Calu3 (cell line): ENCODE measurements at places on chromosomes 4 and X.

DNA sequence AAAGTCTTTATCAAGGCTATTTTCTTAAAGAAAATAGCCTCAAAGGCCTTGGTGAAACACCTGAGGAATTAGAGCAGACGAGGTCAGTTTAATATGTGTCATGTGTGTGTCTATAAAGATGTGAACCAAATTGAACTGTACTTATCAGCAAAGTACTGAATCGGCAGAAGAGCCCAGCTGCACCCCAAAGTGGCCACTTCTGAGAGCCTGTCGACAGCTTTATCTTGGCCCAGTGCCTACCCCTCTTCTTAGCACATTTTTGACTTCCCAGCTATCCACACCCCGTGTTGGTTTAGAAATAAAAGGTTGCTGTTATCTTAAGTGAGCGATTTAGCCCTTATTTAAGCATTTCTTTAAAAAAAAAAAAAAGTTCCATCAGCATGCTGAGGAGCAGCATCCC, 329.7 kb downstream of the FBXW7 start:
- no peak for DNase-seq

DNA sequence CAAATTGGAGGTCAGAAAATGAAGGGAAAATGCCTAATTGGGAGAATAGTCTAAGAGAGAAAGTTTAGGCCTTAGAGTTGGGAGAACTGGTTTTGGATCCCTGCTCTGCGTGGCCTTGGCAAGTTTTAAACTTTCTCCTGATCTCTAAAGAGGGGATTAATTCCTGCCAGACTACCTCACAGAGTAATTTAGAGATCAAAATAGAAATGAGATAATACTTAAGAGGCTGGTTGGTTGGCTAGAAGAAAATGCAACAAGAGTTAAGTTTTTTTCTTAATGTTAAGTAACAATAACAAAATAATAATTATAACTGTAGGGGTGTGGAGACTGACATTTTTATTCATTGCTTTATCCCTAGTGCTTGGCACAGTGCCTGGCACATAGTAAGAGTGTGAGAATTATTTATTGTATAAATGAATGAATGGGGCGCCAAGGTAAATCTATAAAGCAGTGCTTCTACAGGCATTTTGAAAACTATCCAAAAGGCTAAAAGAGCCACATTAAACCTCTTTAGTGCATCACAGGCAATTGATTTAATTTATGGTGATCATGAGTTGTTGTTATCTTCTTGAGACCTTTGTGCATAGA, 160.5 kb downstream of the RASL11B start:
- DNase-seq, result no peak

DNA sequence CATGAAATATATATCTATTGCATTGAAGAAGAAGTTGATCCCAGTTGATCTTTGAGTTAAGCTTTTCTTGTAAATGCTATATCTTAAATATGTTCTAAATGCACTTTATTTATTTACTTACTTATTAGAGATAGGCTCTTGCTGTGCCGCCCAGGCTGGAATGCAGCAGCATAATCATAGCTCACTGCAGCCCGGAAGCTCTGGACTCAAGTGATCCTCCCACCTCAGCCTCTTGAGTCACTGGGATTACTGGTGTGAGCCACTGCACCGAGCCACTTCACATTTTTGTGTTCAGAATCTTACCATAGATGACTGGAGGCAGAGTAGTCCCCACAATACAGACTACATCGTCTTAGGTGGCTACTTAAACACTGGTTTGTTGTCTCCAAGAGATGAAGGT, 324.3 kb upstream of the SLIT2 start:
- DNase-seq, result no peak

DNA sequence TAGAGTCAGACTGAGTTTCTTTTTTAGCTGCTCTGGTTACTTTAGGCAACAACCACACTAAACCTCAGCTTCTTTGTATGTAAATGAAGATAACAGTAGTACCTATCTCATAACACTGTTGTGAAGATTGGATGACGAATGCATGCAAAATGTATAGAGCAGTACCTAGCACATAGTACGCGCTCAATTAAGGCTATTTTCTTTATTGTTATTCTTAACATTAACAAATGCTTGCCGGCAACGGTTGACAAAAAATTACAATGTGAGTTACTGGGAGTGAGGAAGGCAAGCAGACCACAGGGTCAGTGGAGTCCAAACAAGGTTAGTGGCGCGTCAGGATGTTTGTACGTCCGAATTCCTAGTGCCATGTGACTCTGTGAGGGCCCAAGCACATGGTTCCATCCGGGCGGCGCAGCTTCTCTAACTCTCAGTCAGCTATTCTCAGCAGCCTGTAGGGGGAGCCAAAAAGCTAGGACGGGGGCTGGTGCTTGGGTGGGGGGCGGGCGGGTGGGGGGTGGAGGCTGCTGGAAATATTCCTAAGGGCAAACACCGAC, 821 bp upstream of the NALF2 start:
- no peak for DNase-seq

GRCh38 chr4:73868206-73869129, 725 bp upstream of the CXCL1 start:
- DNase-seq, result no peak

DNA sequence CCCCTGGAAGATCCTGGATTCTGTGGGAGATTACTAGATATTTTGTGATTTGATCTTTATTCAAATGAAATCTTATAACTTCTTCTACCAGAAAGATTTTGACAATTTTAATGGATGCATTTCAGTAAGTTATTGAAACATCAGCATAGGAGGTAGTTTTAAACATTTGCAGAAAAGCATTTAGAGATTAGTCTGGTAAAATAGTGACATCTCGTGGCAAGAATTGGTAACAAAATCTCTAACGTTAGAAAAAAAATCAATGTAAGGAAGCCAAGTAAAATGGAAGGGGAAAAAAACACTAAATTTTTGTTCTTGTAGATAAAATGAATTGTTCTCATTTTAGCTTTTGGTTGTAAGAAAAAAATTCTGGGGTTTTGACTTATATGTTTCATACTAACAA, 73.3 kb downstream of the TASL start:
- DNase-seq, result no peak

- no peak for DNase-seq
Measured at GRCh38 chr4:10741961-10742699, 57.6 kb upstream of the CLNK start.

- no peak for DNase-seq
Measured at GRCh38 chr4:127055357-127055756, 577.4 kb upstream of the INTU start.

DNA sequence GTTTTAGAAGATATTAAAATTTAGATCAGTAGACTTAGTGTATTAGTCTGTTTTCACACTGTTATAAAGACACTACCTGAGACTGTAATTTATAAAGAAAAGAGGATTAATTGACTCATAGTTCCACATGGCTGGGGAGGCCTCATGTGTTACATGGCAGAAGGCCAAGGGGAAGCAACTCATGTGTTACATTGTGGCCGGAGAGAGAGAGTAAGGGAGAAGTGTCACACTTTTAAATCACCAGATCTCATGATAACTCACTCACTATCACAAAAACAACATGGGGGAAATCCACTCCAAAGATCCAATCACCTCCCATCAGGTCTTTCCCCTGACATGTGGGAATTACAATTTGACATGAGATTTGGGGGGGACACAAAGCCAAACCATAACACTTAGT, 1159.7 kb upstream of the PCDH7 start:
- DNase-seq, result no peak

- no peak for DNase-seq
Measured at GRCh38 chr4:8417071-8417614, 23.4 kb downstream of the ACOX3 start.

- no peak for DNase-seq
Measured at GRCh38 chrX:11010476-11010875, 100.7 kb upstream of the HCCS start.

DNA sequence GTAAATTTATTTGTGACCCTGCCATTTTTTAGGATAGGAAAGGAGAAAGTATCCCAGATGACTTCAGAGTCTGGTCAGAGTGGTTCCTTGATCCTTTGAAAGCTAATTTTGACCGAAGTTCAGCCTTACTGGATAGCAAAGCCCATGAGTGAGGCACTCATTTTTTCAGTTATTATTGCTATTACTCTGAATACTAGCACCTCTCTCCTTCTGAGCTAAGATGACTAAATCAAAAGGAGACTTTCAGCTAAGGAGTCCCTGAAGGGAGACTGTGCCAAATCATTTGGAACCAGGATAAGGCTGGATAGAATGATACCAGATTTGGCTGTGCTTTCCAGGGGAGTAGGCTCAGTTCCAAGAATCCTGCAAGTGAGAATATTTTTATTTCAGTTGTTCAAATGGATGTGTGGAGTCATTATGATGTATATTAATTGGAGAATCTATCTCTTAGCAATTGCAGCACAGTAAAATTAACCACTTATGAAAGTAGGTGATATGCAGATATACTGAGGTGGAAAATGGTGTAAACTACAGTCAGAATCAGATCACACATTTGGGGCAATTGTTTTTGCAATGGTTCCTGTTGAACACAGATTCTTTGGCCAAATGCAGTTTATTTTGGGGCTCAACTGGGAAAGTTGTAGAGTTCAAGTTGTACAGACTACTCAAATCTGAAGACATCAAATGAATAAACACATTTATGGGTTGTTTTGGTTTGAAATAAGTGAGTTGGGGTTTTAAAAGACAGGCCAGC, 1.2 kb downstream of the P2RY10 start:
- no peak for DNase-seq

DNA sequence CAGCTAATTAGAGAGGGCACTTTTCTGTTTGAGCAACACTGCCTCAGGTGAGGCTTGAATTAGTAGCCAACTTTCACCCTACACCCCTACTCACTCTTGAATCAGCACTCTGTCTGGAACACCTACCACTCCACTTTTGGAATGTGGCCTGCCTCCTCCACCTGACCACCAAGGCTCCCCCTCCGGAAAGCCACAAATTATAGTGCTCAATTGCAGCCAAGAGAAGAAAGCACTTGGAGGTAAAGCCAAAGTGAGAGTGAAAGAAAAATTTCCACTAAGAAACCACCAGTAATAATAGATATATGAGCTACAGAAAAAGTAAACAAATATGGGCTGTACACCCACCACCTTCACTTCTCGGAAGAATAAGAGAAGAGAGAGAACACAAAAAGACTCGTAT, 41.1 kb downstream of the PPP3CA start:
- DNase-seq, result no peak

- no peak for DNase-seq
Measured at GRCh38 chr4:128527351-128527750, 239.7 kb upstream of the PGRMC2 start.

DNA sequence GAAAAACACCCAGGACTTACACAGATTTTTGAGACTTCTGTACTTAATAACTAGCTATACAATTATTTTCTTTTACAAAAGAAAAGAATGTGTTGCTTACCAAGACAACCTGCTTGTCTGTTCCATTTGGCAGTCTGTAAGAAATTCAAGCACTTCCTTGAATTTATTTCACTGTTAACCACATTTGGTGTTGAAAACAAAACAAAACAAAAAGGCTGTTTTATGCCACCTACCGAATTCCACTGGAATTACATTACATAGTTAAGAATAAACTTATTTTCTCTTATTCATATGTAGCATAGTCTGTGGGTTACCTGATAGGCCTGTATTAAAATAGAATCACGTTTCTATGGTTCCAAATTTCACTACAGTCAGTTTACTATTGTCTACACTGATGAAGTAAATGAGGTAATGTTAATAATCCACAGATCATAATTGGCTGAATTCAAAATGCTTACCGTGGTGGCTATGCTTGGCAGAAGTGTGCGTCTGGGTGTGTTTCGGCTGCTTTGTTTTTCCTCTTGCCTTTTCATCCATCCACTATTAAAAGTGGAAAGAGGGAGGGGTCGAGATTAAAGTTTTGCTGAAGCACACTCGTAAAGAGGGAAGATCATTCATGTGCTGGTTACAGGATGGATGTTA, at the start of gene TLR1:
TLR1 (minus strand) TSS at position 138 of the 642 bp plus-strand sequence. CDS start 5,960 bp downstream, outside the sequence.
- no peak for DNase-seq

- no peak for DNase-seq
Measured at GRCh38 chrX:13552892-13553291, 16.5 kb upstream of the EGFL6 start.

DNA sequence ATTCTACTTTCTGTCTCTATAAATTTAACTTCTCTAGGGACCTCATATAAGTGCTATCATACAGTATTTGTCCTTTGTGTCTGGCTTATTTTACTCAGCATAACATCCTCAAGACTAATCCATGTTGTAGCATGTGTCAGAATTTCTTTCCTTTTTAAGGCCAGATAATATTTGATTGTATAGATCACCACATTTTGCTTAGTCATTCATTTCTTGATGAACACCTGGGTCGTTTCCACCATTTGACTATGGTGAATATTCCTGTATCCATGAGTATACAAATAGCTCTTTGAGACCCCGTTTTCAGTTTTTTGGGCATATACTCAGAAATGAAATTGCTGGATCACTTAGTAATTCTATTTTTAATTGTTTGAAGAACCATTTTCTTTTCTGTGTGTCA, 12.0 kb downstream of the CNGA2 start:
- no peak for DNase-seq

DNA sequence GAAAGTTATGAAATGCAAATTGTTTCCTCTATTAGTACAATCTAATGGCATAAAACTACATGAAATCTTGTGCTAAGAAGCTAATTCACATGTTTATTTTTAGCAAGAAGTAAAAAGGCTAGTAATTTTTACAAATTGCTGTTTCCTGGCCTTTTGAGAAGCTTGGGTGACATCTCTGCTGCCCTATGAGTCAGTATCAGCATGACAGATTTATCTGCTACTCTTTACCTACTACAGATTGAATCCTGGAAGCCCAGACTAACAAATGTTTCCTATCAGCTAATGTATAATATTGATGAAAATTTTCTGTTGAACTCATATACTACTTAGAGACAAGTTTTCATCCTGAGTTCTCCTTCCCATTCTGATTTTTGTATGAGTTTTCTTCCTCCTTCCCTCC, 232.4 kb downstream of the DCTD start:
- DNase-seq, result no peak

DNA sequence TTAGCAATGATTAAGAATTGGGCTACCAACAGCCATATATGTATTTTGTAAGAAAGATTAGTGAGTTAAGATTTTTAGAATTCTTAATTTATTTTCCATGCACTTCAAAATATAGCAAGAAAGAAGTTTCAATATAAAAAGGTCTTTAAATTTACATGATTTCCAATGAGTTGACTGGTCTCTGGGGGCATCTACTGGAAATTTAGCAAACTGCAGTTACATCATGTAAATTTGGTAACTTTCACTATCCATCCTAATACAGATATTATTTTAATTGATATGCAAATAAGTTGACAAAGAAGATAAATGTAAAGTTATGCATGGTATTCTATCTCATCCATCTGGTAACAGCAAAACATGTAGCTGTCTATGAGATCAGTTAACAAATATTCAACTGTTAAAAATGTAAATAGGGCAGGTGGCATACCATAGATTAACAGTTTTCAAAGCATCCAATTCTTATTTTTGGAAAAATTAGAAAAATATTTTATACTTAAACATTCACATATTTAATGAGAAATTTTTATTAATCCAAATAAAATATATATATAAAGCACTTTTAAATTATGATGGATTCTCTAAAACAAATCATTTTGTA, 29.1 kb downstream of the TTC29 start:
- peak; percentile 5 for DNase-seq

- DNase-seq, result peak; percentile 23
Measured at GRCh38 chrX:81957900-81958545, 756.1 kb downstream of the SH3BGRL start.
